ENCODE measurements at places on chromosomes 11 and 22.

DNA sequence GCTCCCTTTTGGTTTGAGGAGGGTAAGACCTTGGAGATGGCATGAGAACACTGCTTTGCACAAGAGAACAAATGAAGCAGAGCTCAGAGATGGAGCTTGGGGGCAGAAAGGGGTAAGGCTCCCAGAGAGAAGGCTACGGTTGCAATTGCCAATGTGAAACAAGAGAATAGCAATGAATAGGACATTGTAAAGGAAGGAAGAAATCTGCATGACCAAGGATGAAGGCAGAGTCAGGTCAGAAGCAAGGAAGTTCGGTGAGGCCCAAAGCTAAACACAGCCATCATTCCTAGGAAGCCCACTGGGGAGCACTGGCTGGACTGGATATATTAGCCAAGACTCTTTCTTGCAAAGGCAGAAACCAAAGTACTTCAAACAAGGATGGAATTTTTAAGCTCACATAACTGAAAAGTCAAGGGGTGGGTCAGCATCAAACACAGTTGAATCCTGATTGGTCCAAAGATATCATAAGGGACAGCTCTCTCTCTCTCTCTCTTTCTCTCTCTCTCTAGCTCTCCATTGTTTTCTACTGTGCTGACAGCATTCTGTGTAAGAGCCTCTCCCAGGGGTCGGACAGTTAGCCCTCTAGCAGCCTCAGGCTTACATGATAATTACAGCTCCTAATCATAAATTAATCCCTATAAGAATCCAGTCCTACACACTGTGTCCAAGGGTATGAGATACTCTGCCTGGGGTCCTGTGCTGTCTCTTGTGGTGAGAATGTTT lies 484.3 kb downstream of the SOX6 start:
- H3K4me1 ChIP-seq, result no peaks in the 10 kb centered on the region
- no peaks in the 10 kb centered on the region for H3K27me3 ChIP-seq
- no peak overlapping the region for H3K4me3 ChIP-seq

DNA sequence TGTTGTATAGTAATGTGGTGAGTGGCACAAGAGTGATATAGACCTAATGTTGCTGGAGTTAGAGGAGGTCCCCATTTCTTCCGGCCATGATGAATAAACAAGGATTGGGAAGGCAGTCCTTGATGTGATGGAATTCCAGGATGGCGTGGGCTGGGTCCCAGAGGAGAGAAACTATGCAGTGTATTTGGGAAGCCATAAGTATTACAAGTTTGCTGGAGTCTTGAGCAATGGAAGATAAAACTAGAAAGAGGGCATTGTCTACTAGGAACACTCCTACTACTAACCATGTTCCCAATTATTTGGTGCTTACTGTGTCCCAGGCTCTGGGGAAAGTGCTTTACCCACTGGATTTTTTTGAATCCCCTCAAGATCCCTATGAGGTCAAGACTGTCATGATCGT lies 20.0 kb downstream of the LDLRAD3 start:
- no peak overlapping the region for H3K27ac ChIP-seq
- H3K4me1 ChIP-seq, result no peaks in the 10 kb centered on the region

GRCh38 chr22:30828187-30829155 lies 133.8 kb downstream of the OSBP2 start:
- H3K36me3 ChIP-seq, result no peaks in the 10 kb centered on the region
- H3K4me3 ChIP-seq, result no peak overlapping the region
- H3K27ac ChIP-seq, result no peak overlapping the region
- no peak for DNase-seq

DNA sequence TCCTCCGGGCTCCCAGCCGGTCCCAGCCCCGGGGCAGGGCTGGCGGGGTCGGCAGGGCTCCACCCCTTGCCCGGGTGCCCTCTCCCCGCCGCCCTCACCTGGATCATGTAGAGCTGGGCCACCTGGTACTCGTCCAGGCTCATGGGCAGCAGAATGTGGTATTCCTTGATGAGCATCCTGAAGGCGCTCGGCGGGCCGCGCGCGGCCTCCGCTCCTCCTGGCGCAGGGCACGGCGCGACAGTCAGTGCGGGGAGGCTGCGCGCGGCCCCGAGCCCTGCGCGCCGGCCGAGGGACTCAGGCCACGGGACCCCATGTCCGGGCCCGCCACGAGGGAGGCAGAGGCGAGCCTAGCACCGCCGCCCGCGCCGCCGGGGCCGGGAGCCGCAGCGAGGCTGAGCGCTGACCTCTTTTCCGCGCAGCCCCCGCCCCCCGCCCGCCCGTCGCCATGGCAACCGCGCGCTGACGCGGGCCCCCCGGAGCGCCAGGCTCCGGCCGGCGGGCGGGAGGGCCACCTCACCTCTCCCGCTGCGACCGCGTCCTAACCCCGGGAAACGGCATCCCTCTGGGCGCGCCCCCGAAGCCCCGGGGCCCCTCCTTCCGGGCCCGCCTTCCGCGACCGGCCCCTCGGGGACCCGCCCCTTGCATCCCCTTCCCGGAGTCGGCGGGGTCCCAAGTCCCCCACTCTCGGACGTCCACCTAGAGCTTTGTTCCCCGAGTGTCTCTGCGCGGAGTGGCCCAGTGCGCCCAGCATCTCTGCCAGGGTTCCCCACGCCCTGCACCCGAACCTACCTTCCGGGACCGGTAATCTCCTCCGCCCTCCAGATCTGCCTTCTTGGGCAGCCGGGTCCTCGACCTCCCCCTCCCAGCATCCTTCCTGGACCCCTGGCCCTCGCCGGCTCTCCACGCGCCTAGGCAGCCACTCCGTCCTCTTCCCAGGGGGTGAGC lies 886 bp downstream of the PITPNM1 start:
- peak overlapping the region; percentile 68 for H3K4me3 ChIP-seq
- no peaks in the 10 kb centered on the region for H3K27me3 ChIP-seq
- H3K27ac ChIP-seq, result no peak overlapping the region
- no peaks in the 10 kb centered on the region for H3K36me3 ChIP-seq
- DNase-seq, result no peak

- no peaks in the 10 kb centered on the region for H3K4me1 ChIP-seq
- H3K4me3 ChIP-seq, result no peak overlapping the region
- no peaks in the 10 kb centered on the region for H3K36me3 ChIP-seq
- DNase-seq, result no peak
- H3K27ac ChIP-seq, result no peak overlapping the region
These were observed 149.1 kb downstream of the DSCAML1 start for GRCh38 chr11:117647872-117648271.

DNA sequence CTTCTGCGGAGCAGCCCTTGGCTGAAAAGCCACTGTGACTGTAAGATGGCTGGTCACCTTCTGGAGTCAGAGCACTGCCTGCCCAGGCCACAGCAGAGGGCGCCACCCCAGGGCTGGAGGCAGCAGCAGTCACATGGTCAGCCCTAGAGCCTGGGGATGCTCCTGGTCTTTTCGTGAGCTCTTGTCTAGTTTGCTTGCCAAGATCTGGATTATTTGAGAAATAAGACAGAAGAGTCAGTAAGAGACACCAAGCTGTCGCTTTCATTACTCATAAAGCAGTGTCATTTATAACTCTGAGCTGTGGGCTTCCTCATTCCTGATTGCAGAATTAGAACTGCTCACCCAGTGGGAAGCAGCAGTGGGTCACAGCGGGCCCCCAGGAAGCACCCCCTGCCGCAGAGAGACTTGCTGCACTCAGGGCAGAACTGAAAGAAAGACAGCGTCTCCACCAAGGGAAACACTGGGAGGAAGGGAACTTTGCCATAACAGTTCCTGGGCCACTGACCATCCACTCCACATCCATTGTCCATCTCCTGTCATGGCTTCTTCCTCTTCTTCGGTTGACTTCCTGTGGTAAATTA lies 56.7 kb downstream of the PPP6R2 start:
- peak overlapping the region; percentile 22 for H3K27ac ChIP-seq
- DNase-seq, result peak; percentile 43
- H3K4me3 ChIP-seq, result no peak overlapping the region
- peaks cover 32% of the 10 kb centered on the region for H3K4me1 ChIP-seq

DNA sequence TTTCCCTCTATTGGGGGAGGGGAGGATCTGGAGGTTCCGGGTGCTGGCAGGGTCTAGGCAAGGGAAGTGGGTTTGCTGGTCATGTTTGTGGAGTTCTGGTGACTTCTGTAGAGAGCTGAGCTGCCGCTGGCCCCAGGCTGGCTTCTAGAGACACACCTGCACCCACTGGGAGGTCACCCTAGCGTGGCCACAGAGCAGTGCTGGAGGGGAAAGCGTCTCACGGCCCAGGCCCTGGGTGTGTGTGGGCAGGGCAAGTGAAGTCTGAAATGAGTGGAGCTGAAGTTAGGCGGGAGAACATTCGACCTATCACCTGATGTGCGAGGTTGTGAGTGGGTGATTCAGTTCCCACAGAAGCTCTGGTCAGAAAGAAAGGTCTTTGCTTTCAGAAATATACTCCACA lies 27.9 kb downstream of the SMIM38 start:
- H3K4me3 ChIP-seq, result no peak overlapping the region
- H3K36me3 ChIP-seq, result no peaks in the 10 kb centered on the region
- peaks cover 10% of the 10 kb centered on the region for H3K4me1 ChIP-seq
- no peak overlapping the region for H3K27ac ChIP-seq
